MG63 (cell line): ENCODE measurements at places on chromosomes 16 and 17. TPM values are rescaled to one million over a fixed set of nuclear protein-coding genes. Genes with fewer than 3 reads are reported as not detected.

- DNase-seq = no peak
Measured at GRCh38 chr16:66905633-66906539, 12.8 kb downstream of the CDH16 start.

DNA sequence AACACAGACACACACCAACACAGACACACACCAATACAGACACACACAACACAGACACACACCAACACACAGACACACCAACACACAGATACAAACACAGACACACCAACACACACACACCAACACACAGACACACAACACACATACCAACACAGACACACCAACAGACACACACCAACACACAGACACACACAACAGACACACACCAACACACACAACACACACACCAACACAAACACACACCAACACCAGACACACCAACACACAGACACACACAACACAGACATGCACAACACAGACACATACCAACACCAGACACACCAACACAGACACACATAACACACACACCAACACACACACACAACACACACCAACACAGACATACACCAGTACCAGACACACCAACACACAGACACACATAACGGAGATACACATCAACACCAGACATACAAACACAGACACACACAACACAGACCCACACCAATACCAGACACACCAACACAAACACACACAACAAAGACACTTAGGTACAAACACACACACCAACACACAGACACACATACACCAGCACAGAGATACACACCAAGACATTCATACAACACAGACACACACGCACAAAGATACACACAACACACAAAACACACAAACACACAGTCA, 2.2 kb downstream of the CDRT4 start:
- DNase-seq = no peak

- DNase-seq = no peak
Measured at GRCh38 chr16:10065019-10065418, 117.2 kb downstream of the GRIN2A start.

DNA sequence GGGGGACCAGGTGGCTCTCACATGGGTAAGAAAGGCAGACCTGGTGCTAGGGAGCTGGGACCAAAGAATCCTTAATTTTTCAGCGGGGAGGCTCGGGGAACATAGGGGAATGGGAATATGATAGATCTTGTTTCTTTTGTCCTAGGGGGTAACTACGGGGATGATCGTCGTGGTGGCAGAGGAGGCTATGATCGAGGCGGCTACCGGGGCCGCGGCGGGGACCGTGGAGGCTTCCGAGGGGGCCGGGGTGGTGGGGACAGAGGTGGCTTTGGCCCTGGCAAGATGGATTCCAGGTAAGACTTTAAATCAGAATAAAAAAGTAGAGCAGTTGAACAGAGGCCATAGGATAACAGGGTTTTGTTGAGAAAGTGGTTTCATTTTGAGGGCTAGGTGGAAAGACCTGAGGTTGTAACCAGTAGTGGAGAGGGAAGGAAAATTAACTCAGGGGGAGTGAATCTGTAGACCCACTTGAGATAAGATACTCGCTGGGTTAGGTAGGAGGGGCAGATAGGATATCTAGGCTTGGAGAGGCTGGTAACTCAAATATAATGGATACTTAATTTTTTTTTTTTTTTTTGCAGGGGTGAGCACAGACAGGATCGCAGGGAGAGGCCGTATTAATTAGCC, 11.0 kb downstream of the FUS start:
- DNase-seq = no peak

GRCh38 chr17:28290703-28291102, 28.3 kb upstream of the TMEM97 start:
- DNase-seq = no peak

Gene HBQ1
- not detected in 2 replicates for total RNA-seq
